ENCODE measurements at places on chromosomes 7 and 10.

- DNase-seq = no peak
Observed at GRCh38 chr10:4663162-4663992, 162.6 kb upstream of the AKR1E2 start.

- no peak for DNase-seq
Observed at GRCh38 chr10:120505056-120505455, 48.0 kb downstream of the PLPP4 start.

- DNase-seq = no peak
Observed at GRCh38 chr7:24722386-24723177, 34.7 kb downstream of the GSDME start.

DNA sequence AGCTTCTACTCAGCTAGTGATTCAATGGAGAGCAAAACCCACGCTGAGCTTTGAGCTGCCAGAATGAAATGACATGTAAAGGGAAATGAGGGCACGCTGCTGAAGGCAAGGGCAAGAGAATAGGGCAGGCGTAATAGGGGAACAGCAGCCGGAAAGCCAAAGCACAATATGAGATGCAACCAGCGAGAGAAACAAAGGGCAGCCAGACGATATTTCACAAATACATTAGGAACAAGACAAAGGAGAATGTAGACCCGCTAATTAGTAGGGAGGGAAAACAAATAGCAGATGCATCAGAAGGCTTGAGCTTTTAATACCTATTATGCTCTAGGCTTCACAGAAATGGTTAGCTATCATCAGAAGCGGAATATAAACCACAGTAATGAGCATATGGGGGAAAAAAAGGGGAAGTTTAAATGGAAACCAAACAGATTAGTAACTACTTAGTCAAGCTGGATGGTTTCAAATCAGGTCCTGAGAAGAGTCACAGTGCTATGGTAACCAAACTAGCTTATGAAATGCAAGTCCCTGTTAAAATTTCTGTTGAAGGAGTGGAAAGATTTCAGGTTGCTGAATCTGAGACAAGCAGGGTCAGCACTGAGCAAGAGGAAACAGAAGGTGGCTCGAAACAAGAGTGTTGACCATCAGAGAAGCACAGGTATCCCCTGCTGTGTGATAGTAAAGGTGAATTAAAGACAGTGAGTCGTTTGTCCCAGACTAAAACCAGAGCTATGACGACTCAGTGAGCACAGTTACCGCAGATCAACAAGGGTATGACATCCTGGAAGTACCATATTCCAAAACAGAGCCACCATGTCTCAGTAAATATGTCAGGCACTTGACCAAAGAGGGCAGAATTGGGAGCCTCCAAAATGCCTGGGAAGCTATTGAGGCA lies 496.9 kb upstream of the CELF2 start:
- no peak for DNase-seq

DNA sequence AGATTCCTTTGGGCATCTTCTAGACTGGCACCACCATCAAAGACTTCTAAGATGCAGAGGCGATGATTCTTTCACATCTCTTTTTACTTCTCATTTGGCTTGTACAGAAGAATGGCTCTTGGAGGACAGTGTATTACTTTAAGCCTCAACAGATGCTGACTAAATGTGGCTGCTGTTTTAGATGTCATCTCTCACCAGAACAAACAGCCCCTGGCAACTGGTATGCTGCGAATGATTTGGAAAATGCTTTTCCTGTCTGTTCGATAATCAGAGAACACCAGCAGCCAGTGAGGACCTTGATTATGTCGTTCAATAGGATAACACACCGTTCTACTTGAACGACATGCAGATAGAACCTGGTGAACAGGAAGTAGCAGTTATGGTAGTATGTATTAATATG lies 131.8 kb downstream of the RNF216 start:
- no peak for DNase-seq
